Stimulated activated CD4-positive, alpha-beta T cell treated with anti-CD3 and anti-CD28 coated beads, TNF-alpha, amount 100 ng/mL, for 24 hours (primary cell): ENCODE measurements at places on chromosomes 5 and 9.

DNA sequence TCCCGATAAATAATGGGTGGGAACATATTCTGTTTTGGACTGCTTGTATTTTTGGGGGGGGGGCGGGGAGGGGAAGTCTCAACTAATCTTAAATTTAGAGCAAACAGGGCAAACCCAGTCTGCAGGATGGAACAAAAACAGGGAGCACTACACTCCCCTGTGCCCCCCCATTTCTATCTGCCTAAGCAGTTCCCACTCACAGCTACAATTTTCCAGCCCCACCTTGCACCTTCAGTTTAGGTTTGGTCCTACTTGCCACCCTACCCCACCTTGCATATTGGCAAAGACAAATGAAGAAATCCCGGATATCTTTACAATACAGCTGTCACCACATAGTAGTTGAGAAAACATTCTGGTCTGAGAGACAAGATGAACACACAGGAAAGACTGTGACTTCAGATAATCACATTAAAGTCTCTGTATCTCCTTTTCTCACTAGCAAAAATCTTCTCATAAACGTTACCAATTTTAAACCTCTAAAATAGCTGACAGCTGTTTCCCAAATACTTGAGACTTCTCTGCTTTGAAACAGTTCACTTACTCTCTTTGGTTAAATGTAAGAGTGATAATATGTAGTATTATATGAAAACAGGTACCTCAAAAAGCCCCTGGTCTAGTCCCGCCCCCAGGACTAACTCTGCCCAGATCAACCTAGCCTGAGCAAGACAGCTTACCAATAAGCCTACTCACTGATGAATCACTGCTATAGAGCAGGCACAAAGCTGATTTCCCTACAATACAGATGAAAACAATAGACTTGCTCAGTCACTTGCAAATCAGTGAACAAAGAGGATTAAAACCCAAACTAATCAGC lies 5.2 kb upstream of the RAPGEF6 start:
- DNase-seq = peak; percentile 38

DNA sequence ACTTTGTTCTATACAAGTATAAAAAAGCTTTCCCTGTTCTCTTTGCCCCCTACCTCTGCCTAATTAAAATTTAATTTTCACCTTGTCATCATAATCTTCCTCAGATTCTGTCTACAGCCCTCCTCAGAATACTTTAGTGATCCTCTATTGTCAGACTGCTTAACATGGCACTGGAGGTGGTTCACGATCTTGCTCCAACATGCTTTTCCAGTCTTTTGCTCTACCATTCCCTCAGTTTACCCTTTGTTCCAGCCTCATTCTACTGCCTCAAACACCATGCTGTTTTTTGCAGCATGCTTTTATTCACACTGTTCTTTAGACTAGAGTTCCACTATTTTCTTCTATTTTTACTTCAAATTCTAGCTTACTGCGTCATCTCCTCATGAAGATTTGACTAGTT lies 10.4 kb downstream of the ALDH1A1 start:
- no peak for DNase-seq

GRCh38 chr5:141558150-141558549 lies 60.6 kb downstream of the DIAPH1 start:
- DNase-seq = no peak

- DNase-seq = no peak
These were observed 358.2 kb upstream of the PTGER4 start for GRCh38 chr5:40321514-40321913.

GRCh38 chr5:136457390-136458013 lies 92.2 kb upstream of the TRPC7 start:
- no peak for DNase-seq

- DNase-seq = no peak
These were observed 37.3 kb upstream of the CTSV start for GRCh38 chr9:97076238-97076637.

DNA sequence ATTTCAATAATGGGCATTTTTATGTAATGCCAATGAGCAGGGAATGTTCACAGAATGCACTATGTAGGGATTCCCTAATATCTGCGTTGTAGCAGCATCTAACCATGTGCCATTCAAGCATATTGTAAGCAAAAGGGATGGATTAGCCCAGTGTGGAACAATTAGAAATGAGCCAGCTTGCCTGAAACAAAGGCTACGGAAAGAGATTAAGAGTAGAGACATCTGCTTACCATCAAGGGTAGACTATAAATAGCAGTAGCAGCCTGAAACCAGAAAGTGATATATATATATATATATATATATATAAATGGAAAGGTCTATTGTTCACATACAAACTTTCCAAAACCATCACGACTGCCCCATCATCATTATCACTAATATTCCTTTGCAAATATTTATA lies 31.9 kb upstream of the CEP120 start:
- DNase-seq = no peak
